Inflammatory macrophage (primary cell): ENCODE measurements at places on chromosomes 1 and 21.

- DNase-seq = peak; percentile 88
Measured at GRCh38 chr1:84442256-84442655, 36.8 kb upstream of the RPF1 start.

GRCh38 chr1:118989006-118989815, 1.1 kb upstream of the TBX15 start:
- DNase-seq = no peak

DNA sequence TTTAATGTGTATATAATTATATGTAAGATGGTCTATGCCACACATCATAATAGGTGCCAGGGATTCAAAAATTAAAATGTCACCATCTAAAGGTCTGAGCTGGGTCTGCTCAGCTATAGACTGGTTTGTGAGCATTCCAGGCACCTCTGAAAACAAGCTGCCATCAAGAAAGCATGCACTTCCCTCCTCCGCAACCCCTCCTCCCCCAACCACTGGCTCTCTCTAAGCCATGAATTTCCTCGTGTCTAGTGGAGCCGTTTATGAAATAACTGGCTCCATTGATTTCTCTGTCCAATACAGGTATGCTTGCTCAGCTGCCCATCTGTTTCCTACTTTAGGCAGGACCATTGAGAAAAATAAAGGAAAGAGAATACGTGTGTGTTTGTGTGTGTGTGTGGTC, 522.6 kb upstream of the PLXNA2 start:
- no peak for DNase-seq

GRCh38 chr1:9593492-9594465, 5.1 kb downstream of the TMEM201 start:
- peak; percentile 84 for DNase-seq
